ENCODE measurements at places on chromosomes 6 and 20. TPM values are rescaled to one million over a fixed set of nuclear protein-coding genes. Genes with fewer than 3 reads are reported as not detected.

HLA-F gene
- total RNA-seq, result 4.4 TPM

GNMT gene
- not detected for total RNA-seq

C6orf132 gene
- total RNA-seq, result 48.3 TPM

C2 gene
- 1.7 TPM for total RNA-seq

Data from GM23338 (cell line).